Stomach (tissue), 19 donors: ENCODE measurements at places on chromosomes 6 and 20. TPM values are rescaled to one million over a fixed set of nuclear protein-coding genes. Genes with fewer than 3 reads are reported as not detected.

GRCh38 chr6:134432036-134432435 lies 114.1 kb upstream of the SGK1 start:
- no peak overlapping the region for H3K27ac ChIP-seq
- H3K36me3 ChIP-seq: no peaks in the 10 kb centered on the region
- no peaks in the 10 kb centered on the region for H3K27me3 ChIP-seq
- no peak overlapping the region for H3K4me3 ChIP-seq
- H3K4me1 ChIP-seq: no peaks in the 10 kb centered on the region

Gene PERP
- total RNA-seq: 53.1 TPM

GRCh38 chr20:63230800-63231268 lies 4.9 kb upstream of the BIRC7 start:
- no peaks in the 10 kb centered on the region for H3K36me3 ChIP-seq
- no peak overlapping the region for H3K27ac ChIP-seq
- no peak overlapping the region for H3K4me3 ChIP-seq
- H3K4me1 ChIP-seq: no peaks in the 10 kb centered on the region
- no peaks in the 10 kb centered on the region for H3K27me3 ChIP-seq

GRCh38 chr6:15337582-15337981 lies 91.7 kb downstream of the JARID2 start:
- H3K27me3 ChIP-seq: no peaks in the 10 kb centered on the region
- H3K4me3 ChIP-seq: no peak overlapping the region
- DNase-seq: no peak
- H3K36me3 ChIP-seq: no peaks in the 10 kb centered on the region
- no peak overlapping the region for H3K27ac ChIP-seq

- no peak overlapping the region for H3K27ac ChIP-seq
- no peaks in the 10 kb centered on the region for H3K36me3 ChIP-seq
- no peak for DNase-seq
- H3K27me3 ChIP-seq: no peaks in the 10 kb centered on the region
Measured at GRCh38 chr6:11909696-11910132, 102.4 kb upstream of the HIVEP1 start.

- H3K27ac ChIP-seq: no peak overlapping the region
- H3K4me1 ChIP-seq: no peaks in the 10 kb centered on the region
- no peaks in the 10 kb centered on the region for H3K27me3 ChIP-seq
- H3K4me3 ChIP-seq: no peak overlapping the region
Measured at GRCh38 chr20:23231561-23232218, 118.9 kb upstream of the NXT1 start.

- no peaks in the 10 kb centered on the region for H3K4me1 ChIP-seq
- H3K27me3 ChIP-seq: no peaks in the 10 kb centered on the region
- DNase-seq: peak; percentile 66
- H3K36me3 ChIP-seq: no peaks in the 10 kb centered on the region
Measured at GRCh38 chr6:128725271-128726233, 157.4 kb upstream of the LAMA2 start.

- no peaks in the 10 kb centered on the region for H3K4me1 ChIP-seq
- no peaks in the 10 kb centered on the region for H3K27me3 ChIP-seq
- DNase-seq: no peak
- no peak overlapping the region for H3K4me3 ChIP-seq
- H3K27ac ChIP-seq: no peak overlapping the region
- no peaks in the 10 kb centered on the region for H3K36me3 ChIP-seq
Measured at GRCh38 chr6:71199736-71200135, 88.9 kb upstream of the OGFRL1 start.

DNA sequence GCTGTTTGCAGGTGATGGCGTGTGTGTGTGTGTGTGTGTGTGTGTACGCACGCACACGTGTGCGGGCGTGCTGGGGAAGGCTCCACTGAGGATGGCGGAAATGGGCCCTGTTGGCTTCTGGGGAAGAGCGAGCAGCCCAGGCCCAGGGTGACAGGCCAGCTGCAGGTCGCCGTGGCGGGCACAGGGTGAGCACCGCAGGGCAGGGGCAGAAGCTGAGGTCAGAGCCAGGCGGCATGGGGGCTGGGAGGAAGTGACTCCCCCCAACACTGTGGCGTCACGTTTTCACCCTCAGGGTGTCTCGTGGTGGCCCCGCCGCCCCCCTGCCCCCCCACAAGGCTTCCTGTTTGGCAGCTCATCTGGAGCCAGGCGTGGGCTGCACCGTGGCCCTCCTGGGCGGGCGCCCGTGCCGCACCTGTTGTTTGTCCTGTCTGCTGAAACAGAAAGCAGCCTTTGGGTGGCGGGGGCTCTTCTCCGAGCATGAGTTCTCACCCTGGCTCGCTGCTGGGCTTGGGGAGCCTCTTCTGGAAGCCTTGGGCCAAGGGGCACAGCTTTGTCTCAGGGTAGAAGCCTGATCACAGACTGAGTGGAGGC lies 7.1 kb downstream of the RBM38 start:
- no peaks in the 10 kb centered on the region for H3K27me3 ChIP-seq
- peaks cover 17% of the 10 kb centered on the region for H3K36me3 ChIP-seq
- DNase-seq: peak; percentile 80
- peak overlapping the region; percentile 9 for H3K4me3 ChIP-seq
- peak overlapping the region; percentile 92 for H3K27ac ChIP-seq
- peaks cover 73% of the 10 kb centered on the region for H3K4me1 ChIP-seq
